Activated CD4-positive, alpha-beta T cell treated with anti-CD3 and anti-CD28 coated beads, Interleukin-2, Interleukin-6, amounts not matched to agents 100 ng/mL and 50 ng/mL, durations not matched to agents 16 hours and 8 hours (primary cell): ENCODE measurements at places on chromosomes 3 and 15.

GRCh38 chr3:21682206-21682605 is 68.8 kb downstream of the ZNF385D start:
- no peak for DNase-seq

GRCh38 chr15:65100442-65100841 is 14.6 kb downstream of the UBAP1L start:
- no peak for DNase-seq

- no peak for DNase-seq
Observed at GRCh38 chr15:91338766-91339165, 238.7 kb downstream of the SV2B start.

DNA sequence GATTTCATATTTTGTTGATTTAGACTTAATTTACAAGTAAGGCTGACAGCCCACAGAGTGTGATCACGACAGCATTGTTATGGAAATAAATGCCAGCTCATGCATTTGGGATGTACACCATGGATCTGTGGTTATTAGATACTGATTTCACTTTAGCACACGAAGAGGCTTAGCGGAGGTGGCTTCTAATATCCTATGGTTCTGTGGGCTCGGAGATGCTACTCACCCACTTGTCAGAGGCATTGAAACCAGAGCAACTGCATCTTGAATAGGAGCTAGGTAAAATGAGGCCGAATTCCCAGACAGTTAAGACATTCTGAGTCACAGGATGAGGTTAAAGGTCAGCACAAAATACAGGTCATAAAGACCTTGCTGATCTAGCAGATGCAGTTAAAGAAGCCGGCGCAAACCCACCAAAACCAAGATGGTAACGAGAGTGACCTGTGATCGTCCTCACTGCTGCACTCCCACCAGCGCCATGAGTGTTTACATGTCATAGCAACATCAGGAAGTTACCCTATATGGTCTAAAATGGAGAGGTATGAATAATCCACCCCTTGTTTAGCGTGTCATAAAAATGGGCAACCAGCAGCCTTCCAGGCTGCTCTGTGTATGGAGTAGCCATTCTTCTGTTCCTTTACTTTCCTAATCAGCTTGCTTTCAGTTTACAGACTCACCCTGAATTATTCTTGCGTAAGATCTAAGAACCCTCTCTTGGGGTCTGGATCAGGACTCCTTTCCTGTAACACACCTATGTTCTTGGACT is 117.5 kb downstream of the PGPEP1L start:
- no peak for DNase-seq

- DNase-seq, result no peak
Observed at GRCh38 chr15:84970843-84971242, 10.8 kb upstream of the PDE8A start.

GRCh38 chr3:52006017-52006819 is 10.5 kb upstream of the RPL29 start:
- DNase-seq, result no peak

- DNase-seq, result no peak
Observed at GRCh38 chr3:196143708-196144382, 62.0 kb upstream of the TFRC start.

GRCh38 chr3:128487538-128487812 is 5.5 kb downstream of the GATA2 start:
- DNase-seq, result no peak

GRCh38 chr3:120300971-120301370 is 15.9 kb upstream of the GPR156 start:
- DNase-seq, result no peak

- no peak for DNase-seq
Observed at GRCh38 chr3:118818386-118818785, 216.3 kb downstream of the IGSF11 start.

GRCh38 chr15:101635944-101636727 is 16.0 kb downstream of the TM2D3 start:
- no peak for DNase-seq

DNA sequence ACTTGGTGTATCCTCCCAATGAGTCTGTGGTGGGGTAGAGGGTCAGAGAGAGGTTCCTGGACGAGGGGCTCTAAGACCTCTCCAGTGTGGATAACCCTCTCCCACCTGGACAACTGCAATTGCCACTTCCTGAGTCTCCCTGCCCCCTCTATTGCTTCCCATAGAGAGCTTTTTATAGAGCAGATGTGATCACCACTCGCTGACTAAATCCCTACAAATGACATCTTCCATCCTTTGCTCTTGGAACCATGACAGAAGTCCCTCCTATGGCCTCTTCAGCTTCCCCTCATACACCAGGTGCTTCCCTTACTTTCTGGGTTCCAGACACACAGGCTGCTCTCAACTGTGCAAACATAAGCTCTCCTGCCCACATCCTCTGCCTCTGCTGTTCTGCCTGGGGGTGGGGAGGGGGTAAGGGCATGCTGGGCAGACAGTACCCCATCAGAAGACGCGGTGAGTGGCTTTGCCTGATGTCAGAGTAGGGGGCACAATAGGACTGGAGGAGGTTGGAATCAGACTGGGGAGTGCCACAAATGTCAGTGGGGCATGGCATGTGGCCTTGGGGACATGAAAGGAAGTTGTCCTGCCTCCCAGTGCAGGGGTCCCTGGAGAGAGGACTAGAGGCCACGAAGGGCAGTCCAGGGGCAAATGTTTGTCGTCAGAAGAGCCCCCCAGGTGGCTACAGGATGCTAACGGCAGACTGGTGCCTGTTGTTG is 15.2 kb downstream of the ITIH3 start:
- no peak for DNase-seq

DNA sequence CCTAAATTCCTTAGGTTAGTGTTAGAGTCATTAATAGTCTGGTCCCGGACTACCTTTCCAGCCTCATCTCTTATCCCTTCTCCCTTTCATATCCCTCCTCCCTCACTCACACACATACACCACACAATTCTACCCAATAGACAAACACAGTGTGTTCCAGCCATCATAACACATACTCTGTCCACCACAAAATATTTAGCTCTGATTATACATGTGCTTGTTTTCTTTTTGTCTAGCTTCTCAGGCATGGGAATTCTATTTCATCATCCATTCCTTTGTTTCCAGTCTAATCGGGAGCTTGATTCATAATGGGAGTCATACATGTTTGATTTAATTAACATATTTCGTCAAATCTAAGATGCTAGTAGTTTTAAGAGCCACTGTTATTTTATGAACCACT is 161.8 kb upstream of the BFSP2 start:
- DNase-seq, result no peak

- no peak for DNase-seq
Observed at GRCh38 chr3:182617500-182617899, 175.8 kb upstream of the ATP11B start.

GRCh38 chr3:143574933-143575332 is 273.3 kb downstream of the SLC9A9 start:
- no peak for DNase-seq

DNA sequence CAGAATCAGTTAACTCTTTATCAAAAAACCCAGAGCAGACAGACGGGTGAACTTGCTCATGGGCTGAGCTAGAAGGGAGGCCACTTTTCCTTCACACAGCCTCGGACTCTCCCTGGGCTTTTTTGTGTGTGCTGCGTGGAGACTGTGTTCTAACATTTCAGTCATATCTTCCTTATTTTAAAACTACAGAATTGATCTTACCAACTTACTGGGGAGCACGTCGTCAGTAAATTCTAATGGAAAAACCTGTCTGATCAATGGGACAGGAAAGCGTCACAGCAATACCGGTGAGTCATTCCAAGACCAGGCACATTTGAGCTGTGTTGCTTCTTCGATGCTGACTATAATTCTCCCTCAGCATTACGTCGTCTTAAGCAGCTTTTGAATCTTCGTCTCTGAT is 145.1 kb downstream of the LPP start:
- peak; percentile 87 for DNase-seq

GRCh38 chr3:161890147-161890625 is 393.6 kb downstream of the OTOL1 start:
- no peak for DNase-seq

- no peak for DNase-seq
Observed at GRCh38 chr3:4077950-4078349, 225.2 kb upstream of the SETMAR start.

GRCh38 chr3:195012100-195012499 is 258.9 kb downstream of the XXYLT1 start:
- DNase-seq, result no peak

DNA sequence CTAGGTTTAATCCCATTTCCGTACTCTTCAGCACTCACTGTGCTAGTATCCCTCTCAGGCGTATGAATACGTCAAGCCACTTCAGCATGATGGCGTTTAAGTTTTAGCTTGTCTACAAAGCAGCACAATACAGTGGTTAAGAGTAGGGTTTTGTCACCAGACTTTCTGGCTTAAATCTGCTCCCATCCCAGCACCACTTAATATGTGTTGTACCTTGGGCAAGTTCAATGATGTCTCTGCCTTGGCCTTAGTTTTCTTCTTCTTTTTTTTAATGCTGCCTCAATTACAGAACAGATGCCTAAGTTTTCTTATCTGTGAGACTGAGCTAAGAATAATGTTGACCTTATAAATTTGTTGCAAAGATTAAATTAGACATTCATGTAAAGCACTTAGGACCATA is 152.9 kb upstream of the CTDSPL start:
- no peak for DNase-seq

- no peak for DNase-seq
Observed at GRCh38 chr15:38545179-38545578, 19.4 kb downstream of the RASGRP1 start.

DNA sequence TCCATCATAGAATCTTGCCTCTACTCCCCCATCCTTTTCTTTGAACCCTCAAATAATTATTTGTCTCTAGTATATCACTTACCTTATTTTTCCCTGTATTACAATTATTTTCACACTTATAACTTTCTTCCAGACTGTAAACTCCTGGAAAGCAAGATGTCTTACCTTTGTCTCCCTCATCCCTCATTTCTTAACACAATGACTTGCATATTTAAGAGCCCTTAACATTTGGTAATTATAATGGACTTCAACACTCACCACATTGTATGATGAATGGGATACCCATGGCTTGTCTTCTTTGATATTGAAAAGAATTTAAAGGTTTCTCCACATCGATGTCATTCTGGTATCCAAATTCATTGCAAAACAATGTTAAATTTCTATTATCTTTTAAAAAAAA is 81.4 kb upstream of the GUCA1C start:
- DNase-seq, result no peak

DNA sequence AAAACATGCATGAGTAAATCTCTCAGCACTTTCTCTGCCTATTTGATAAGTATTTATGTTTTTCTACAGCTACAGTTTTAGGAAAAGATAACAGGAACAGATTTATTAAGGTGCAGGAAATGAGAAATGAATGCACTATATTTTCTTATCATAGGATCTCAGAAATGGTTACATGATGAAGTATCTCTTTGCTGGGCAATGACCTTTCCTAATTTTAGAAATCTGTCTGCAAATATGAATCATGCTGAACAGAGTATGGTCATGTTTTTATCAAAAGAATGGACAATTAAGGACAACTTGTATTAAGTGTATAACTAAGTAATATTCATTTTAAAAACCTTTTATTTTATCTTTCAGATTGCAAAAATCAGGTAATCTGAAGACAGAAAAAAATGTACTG is 53.8 kb upstream of the SPPL2A start:
- DNase-seq, result no peak

DNA sequence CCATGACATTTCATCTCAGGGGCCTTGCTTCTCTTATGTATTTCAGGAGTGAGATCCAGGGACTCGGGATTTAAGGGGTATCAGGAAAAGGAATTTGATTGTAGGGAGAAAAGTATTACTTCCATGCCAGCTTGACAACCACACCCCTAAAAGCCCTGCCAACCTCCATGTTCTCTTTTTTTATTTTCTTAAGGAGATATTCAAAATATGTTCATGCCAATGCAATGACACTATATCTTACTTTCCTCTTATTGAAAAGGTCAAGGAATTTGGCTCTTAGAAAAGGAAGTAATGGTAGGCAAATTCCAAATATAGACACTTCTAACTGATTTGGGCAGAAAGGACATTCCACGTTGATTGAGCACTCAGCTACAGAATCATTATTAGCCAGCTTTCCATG is 407.5 kb upstream of the NECTIN3 start:
- no peak for DNase-seq

DNA sequence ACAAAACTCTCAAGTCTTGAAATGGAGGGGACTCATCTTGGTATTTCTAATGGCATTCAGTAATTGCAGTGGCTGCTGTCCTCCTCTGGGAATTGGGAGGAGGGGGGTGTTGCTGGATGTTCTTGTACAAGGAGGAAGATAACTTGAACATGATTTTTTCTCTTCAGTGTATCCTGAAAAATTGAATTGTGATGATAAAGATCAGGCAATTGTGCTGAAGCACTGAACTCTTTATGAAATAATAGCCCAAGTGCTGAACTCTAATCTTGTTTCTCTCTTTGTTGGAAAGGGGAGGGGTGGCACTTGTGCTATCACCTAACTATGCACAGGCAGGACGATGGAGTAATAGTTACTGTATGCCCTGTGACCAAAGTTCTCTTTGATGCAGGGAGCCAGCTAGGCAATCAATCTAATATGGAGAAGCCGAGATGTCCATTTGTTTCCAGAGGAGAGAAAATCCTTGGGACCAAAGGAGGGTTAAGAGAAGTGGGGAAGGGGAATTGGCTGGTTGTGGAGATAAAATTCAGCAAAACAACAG is 68.1 kb upstream of the ATP2C1 start:
- DNase-seq, result no peak

GRCh38 chr3:26630669-26631389 is 8.3 kb downstream of the LRRC3B start:
- no peak for DNase-seq

- DNase-seq, result no peak
Observed at GRCh38 chr15:67979281-67979680, 74.8 kb upstream of the PIAS1 start.

GRCh38 chr3:14016900-14017475 is 107.7 kb downstream of the CHCHD4 start:
- DNase-seq, result no peak

DNA sequence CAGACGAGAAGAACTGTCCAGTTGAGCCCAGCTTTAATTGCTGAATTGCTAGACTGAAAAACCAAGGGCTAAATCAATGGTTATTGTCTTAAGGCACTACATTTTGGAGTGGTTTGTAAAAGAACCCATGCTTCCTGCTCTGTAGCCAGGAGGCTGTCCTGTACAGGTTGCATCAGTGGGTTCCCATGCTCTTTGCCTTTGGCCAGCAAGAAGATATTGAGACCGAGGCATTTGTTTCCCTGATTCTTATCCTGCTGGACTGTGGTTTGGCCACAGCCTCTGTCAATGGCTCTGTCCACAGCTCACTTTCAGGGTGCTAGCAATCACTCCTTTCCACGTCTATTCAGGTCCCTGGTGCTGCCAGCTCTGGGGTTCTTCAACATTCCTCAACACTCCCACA is 89.6 kb downstream of the FAM43A start:
- no peak for DNase-seq

- DNase-seq, result no peak
Observed at GRCh38 chr15:66080717-66081398, 172.7 kb downstream of the MEGF11 start.
